Chondrocyte (in vitro differentiated cells): ENCODE measurements at places on chromosomes 5 and 9.

- DNase-seq = no peak
Measured at GRCh38 chr9:4680750-4681149, 1.4 kb downstream of the CDC37L1 start.

DNA sequence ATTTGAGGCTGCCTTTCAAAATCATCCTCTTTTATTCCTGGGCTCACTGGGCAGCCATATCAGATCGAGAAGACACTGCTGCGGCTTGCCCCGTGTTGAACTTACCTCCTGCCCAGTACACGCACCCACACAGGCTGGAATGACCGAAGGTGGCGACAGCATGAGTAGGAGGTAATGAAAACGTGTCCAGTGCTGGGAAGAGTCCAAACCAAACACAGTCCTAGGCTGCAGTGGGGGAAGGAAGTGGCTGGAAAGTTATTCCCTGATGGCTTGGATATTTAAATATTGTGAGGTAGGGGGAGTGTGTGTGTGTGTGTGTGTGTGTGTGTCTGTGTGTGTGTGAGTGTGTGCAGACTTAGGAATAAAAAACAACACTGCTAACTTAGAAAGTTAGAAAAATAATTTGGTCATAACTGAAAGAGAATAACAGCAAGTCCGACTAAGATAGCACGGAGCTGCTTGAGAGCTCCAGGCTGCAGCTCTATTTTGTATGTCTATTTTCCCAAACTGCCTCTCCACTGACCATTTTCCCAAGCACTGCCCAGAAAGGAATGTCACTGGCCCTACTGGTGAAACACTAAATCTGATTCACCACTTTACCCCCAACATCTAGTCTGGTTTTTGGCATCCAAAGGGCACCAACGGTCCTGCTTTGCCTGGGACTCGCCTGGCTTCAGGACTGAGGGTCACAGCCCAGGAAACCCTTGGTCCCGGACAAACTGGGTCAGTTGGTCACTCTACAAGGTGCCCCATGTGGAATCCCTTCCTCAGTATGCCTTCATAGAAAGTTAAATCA lies 41.2 kb downstream of the ANKH start:
- DNase-seq = no peak

- no peak for DNase-seq
Measured at GRCh38 chr5:180401229-180401907, 48.2 kb upstream of the GFPT2 start.

DNA sequence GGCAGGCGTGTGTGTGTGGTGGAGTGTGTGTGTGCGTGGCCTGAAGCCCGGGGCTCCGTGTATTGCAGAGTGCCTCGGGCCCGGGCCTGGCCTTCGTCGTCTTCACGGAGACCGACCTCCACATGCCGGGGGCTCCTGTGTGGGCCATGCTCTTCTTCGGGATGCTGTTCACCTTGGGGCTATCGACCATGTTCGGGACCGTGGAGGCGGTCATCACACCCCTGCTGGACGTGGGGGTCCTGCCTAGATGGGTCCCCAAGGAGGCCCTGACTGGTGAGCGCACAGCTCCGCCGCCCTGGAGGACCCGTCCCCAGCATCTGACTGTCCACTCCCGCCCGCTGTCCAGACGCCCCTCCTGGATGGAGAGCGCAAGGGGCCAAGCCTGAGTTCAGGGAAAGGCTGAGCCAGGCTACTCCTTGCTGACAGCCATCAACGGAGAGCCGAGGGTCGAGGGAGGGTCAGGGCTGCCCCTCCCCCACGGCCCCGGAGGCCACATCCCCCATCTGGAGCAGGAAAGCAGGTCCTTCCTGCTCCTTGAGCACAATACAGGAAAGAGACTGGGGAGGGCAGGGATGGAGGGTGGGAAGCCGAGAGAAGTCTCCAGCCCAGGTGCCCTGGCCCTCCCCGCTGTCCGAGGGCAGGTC lies 18.4 kb downstream of the SLC6A18 start:
- no peak for DNase-seq

GRCh38 chr5:169758886-169759285 lies 121.8 kb downstream of the DOCK2 start:
- no peak for DNase-seq

DNA sequence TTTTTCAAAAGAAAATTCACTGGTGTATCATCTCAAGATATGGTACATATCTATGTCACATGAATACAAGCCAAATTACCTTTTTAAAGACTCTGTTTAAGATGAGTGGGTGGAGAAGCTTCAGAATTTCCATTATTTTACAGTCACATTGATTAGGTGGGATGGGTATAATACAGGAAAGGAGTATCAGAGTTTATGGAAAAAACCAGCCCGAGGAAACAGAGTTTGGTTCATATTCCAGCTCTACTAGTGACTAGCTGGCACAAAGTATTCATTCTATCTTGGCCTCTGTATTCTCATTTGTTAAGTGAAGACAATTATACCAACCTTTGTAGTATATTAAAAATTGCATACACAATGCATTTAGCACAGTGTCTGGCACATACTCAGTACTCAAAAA lies 46.5 kb upstream of the CDK5RAP2 start:
- DNase-seq = no peak

- no peak for DNase-seq
Measured at GRCh38 chr9:120931231-120932085, 4.9 kb upstream of the TRAF1 start.

- no peak for DNase-seq
Measured at GRCh38 chr5:37005946-37006540, 129.5 kb downstream of the NIPBL start.

GRCh38 chr9:28004900-28005299 lies 431.6 kb upstream of the C9orf72 start:
- no peak for DNase-seq

- DNase-seq = no peak
Measured at GRCh38 chr5:170302653-170303501, 5.3 kb upstream of the LCP2 start.

DNA sequence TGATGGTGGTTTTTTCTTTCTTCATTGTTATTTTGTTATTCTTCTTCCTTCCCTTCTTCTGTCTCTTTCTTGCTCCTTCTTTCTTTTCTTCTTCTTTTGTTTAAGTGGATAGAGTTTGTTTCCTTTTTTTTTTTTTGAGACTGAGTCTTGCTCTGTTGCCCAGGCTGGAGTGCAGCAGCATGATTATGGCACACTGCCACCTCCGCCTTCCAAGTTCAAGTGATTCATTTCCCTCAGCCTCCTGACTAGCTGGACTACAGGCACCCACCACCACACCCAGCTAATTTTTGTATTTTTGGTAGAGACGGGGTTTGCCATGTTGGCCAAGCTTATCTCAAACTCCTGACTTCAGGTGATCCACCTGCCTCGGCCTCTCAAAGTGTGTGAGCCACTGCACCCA lies 40.3 kb downstream of the JAK2 start:
- DNase-seq = no peak

DNA sequence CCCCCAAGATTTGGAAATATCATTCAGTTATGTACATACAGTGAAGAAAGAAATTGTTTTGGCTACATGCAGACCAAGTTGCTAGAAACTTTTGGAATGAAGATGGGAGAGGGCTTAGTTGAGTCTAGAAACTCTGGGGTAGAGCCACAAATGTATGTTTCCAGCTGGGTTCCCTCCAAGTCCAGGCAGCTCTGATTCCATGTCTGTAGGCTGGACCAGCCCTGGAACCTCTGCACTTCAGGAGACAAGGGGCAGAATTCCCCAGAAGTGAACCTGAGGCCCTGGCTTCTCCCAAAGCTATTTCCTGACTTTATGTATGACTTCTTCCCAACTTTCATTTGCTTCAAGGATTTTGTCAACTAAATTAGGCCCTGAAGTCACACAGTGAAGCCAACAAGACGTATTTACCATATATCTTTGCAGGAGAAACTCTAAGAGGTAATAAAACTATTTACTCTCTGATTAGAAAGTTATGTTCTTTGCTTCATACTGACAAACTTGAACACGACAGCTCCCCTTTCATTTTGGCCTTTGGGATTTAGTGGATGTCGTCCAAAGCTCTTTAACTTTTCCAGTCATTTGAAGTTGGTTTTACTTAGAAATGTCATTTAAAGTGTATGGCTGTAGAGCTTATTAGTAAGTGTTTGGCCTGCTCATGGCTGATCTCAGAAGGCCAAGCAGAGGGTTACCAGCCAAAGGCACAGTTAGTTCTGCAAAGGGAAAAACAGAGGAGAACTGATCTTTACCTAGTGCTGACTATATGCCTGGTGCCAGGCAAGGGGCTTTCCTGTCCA lies 152.0 kb upstream of the SLC28A3 start:
- no peak for DNase-seq

DNA sequence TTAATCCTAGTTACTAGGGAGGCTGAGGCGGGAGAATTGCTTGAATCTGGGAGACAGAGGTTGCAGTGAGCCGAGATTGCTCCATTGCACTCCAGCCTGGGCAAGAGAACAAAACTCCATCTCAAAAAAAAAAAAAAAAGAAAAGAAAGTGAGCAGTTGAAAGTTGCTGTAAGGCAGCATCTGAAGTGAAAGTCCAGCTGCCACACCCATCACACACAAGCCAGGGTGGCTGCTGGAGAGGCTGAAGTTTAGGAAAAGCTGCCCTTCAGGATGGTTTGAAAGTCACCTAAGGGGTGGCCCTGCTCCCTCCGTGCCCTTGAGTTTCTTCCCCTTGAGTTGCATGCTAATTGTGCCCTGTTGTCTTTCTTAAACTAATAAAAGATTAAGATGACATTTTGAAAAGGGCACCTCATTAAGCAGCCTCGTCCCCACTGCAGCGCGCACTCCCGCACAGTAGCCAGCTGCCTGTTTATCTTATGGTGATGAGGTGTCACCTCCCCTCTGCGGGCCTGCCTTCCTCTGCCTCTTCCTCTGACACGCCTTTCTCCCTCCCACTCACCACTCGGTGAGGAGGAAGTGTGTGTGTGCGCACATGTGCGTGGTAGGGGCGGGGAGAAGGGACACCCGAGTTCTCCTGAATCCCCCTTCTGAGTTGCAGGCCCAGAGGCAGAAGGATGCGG lies 104.2 kb upstream of the PANK3 start:
- DNase-seq = peak; percentile 70

DNA sequence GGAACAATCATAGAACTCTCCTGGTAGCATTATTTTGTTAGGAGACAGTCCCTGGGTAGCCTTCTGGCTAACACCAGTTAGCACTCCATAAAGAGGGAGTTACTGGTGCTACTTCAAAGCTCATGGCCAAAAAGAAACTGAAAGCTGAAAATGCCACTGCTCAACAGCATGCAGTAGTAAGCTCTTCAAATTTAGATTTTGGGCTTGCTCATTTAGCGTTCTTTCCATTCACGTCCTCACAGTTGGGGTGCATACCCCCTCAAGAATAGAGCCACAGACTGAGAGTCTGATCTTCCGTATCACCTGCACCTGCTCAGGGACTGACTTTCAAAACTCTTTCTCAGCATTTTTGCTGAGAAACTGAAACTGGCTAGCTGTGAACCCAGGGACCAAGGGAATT lies 24.7 kb downstream of the NTRK2 start:
- no peak for DNase-seq

GRCh38 chr9:6106711-6107339 lies 91.4 kb upstream of the RANBP6 start:
- no peak for DNase-seq

DNA sequence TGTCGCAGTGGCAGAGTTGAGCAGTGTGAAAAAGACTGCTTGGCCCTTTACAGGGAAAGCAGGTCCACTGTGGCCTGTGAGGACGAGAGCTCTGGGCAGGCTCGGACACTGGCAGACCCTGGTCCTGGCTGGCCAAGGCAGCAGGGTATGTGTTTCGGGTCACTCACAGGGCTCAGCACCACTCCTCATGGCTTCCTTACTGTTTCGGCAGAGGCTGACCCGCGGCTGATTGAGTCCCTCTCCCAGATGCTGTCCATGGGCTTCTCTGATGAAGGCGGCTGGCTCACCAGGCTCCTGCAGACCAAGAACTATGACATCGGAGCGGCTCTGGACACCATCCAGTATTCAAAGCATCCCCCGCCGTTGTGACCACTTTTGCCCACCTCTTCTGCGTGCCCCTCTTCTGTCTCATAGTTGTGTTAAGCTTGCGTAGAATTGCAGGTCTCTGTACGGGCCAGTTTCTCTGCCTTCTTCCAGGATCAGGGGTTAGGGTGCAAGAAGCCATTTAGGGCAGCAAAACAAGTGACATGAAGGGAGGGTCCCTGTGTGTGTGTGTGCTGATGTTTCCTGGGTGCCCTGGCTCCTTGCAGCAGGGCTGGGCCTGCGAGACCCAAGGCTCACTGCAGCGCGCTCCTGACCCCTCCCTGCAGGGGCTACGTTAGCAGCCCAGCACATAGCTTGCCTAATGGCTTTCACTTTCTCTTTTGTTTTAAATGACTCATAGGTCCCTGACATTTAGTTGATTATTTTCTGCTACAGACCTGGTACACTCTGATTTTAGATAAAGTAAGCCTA lies 15.7 kb downstream of the SQSTM1 start:
- peak; percentile 65 for DNase-seq

DNA sequence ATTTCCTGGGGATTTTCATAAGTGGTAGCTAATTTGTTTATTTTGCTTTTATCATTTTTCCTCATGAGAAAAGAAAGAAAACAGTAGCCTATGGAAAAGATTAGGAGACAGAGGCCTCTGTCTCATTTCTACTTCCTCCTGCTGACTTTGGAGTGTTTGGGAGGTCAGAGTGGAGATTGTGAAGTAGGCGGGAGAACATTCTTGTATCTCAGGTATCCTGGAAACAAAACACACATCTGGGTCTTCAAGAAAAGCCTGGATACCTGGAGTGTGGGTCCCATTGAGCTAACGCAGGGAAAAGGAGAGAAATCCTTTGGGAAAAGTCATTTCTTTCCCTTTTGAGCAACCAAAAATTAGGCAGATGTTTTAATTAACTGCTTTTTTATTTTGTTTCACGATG lies 161.5 kb upstream of the DMAC1 start:
- no peak for DNase-seq

DNA sequence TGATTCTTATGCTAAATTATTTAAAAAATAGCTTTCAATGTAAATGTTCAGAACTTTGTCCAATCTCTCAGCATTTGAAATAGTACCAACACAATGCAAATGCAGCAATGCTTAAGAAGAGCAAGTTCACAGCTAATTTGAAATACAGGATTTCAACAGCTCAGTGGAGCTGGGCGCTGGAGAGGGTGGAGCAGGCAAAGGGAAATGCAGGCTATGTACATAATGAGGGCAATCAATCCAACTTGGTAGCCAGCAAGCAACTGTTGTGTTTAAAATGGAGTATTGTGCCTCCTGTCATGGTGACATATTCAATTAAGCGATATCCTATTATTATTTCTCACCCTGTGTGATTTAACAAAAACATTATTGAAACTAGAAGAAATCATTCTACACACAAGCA lies 568.8 kb downstream of the PSAT1 start:
- no peak for DNase-seq

- DNase-seq = no peak
Measured at GRCh38 chr9:88458716-88459465, 70.6 kb downstream of the SPIN1 start.

DNA sequence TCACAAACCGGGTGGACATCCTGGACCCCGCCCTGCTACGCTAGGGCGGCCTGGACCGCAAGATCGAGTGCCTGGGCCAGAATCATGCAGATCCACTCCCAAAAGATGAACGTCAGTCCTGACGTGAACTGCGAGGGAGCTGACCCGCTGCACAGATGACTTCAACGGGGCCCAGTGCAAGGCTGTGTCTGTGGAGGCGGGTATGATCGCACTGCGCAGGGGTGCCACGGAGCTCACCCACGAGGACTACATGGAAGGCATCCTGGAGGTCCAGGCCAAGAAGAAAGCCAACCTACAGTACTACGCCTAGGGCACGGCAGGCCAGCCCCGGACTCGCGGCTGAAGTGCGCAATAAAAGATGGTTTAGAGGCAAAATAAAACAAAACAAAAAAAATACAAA lies 5.2 kb downstream of the SAXO1 start:
- DNase-seq = no peak
